ENCODE measurements at places on chromosomes 5 and 9.

DNA sequence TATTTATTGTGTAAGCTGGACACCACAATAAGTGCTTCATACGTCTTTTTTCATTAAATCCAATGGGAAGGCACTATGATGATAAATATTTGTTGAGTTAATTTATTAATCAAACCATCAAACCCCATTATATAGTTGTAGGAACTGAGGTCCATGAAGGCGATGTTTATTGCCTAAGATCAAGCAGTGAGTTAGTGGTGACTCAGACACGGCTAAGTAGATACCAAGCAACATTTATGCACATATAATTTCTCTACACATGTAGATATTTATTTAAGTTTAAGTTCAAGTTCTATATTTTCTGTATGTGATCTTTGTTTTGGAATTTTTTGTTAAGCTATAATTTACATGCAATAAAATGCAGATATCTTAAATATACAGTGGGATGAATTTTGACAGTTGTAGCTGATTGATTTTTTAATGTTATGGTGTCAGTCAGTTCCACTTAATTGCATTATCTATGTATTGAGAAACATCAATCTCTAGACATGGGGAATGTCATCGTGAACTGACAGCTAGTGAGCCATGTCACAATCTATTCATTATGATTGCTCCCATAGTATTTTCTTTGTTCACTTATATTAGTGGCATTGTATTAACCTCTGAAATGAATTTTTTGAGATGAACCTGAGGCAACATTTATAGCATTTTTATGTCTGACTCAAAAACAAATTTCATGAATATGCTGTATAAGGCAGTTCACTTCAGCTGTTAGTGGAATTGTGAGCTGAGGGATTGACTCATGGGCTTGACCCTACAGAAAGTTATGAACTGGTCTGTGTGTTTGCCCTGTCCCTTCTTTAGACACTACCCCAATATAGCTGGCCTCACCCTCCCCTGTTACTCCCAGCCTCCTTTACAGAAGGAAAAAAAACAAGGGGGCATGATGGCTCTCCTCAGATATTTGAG, 11.9 kb upstream of the GARNL3 start:
- DNase-seq, result no peak

- no peak for DNase-seq
Measured at GRCh38 chr9:2764353-2764752, 47.0 kb downstream of the KCNV2 start.

DNA sequence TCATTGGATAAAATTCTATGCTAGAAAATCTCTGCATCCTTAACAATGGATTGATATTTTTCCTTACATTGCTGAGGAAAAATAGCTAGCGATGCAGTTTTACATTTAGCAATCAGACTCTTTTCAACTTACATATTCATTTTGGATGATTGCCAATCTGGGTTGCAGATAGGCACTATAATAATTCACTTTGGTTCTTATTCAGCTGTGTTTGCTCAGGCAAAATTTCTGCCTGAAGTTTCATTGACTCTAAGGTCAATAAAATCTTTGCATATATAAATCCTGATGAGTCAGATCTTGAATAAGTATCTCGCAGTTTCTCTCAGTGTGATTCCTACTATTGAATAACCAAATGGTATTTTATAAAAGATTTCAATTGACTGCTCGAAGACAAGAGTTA, 1105.8 kb downstream of the CDH18 start:
- no peak for DNase-seq

DNA sequence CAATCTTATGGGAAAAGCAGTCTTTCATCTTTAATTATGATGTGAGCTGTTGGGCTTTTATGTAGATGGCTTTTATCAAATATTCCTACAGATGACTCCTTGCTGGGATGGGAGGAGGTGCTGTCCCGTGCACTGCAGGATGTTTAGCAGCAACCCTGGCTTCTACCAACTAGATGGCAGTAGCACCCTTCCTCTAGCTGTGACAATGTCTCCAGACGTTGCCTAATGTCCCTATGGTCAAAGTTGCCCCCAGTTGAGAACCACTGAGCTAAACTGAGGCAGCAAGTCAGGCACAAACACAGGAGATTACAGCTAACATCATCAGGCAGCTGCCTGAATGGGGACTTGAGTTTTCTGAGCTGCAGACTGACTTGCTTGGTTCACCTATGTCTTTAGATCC, 401.9 kb upstream of the PDE4D start:
- no peak for DNase-seq

DNA sequence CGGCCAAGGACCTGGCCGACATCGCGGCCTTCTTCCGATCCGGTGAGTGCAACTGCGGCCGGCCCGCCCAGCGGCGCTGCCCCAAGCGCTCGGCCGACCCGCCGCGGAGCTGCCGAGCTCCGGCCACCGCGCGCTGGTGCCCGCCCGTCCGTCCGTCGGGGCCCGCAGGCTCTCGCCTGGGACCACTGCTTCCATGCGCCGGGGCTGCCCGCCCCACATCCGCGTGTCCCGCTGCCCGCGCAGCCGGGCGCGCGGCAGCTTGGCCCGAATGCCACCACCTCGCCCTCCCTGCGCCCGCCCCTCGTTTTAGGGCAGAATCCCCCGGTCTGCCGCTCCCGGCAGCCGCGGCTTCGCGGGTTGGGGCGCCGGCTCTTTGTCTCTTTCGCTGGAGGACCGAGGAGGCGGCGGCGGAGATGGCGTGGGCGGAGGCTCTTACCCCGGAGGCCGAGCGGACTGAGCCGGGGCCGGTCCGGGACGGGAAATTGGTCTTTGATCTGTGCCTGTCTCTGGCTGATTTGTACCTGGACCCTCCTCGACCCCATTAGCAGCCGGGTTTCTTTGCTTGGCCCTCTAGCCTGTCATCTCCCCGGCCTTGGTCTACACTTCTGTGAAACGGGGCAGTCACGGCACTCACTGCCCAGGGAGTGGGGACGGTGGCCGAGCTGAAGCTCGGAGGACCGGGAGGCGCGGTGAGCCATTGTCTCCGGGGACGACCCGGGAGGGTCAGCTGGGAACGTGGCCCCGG, 871 bp downstream of the TRIO start:
- peak; percentile 25 for DNase-seq

DNA sequence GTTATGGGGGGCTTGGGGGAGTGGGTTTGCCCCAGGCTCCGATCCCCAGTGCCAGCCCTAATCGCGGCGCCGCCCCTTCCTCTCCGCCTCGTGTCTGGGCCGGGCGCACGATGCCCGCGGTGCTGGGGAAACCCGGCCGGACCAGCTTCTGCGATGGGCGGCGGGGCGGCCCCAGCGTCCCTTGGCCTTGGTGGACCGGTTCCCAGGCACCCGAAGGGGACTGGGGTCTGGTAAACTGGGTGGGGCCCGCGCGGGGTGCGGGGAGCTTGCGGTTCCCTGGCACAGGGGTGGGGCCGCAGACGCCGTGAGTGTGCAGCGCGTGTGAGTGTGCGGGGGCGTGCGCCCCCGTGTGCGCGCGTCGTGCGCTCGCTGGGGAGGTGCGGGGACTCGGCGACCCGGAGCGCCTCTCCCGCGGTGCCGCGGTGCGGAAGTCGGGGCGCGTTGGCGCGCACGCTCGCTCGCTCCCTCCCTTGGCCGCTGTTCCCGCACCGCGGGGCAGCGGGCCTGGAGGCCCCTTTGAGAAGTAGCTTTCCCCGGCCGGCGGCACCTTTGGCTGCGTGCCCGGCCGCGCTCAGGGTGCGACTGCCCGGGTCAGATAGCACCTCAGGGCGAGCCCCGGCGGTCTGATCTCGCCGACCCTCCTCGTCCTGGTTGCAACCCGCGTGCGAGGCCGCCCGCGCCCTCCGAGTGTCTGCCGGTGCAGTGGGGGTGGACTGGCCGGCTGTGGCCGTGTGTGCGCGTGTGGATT, 568 bp downstream of the MACIR start:
- peak; percentile 40 for DNase-seq

- DNase-seq, result no peak
Measured at GRCh38 chr5:139796061-139796806, 626 bp downstream of the PSD2 start.

DNA sequence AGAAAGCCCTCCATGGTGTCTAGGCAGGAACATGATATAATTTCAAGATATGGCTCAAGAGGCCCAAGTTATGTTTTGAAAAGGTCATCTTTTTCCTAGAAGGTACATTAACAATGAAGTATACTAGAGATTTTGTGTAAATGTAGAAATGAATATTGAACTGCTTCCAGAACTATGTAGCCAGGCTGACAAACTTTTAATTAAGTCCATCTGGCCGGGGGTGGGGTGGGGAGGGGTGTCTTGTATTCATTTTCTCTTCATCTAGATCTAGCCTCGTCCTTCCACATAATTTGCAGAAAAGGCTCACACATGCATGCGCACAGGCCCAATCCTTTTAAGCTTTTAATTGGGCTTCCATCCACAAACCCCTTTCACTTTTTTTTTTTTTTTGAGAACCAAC, 323.3 kb downstream of the ARL15 start:
- DNase-seq, result no peak

All from amygdala (tissue), 56 donors.